Brain microvascular endothelial cell (primary cell): ENCODE measurements at places on chromosomes 11 and 22.

DNA sequence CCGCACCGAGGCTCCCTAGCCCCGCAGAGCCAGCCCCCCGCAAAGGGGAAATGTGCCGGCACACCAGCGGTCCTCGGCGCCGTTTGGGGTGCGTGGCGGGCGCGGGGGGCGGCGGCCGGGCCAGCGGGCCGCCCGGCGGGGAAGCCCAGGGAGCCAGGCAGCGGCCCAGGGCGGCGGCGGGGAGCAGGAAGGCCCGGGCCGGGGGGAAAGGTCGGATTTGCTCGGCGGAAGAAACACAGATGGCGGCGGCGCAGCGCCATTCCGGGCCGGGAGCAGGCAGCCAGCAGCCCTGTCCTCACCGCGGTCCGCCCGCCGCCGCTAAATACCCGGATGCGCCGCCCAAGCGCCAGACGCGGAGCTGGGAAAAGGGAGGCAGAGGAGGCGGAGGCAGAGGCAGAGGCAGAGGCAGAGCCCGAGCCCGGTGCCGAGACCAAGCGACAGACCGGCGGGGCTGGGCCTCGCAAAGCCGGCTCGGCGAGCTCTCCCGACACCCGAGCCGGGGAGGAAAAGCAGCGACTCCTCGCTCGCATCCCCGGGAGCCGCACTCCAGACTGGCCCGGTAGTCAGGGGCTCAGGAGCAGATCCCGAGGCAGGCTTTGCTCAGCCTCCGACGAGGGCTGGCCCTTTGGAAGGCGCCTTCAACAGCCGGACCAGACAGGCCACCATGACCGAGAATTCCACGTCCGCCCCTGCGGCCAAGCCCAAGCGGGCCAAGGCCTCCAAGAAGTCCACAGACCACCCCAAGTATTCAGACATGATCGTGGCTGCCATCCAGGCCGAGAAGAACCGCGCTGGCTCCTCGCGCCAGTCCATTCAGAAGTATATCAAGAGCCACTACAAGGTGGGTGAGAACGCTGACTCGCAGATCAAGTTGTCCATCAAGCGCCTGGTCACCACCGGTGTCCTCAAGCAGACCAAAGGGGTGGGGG lies 2.6 kb upstream of the GCAT start:
- DNase-seq: peak; percentile 73

DNA sequence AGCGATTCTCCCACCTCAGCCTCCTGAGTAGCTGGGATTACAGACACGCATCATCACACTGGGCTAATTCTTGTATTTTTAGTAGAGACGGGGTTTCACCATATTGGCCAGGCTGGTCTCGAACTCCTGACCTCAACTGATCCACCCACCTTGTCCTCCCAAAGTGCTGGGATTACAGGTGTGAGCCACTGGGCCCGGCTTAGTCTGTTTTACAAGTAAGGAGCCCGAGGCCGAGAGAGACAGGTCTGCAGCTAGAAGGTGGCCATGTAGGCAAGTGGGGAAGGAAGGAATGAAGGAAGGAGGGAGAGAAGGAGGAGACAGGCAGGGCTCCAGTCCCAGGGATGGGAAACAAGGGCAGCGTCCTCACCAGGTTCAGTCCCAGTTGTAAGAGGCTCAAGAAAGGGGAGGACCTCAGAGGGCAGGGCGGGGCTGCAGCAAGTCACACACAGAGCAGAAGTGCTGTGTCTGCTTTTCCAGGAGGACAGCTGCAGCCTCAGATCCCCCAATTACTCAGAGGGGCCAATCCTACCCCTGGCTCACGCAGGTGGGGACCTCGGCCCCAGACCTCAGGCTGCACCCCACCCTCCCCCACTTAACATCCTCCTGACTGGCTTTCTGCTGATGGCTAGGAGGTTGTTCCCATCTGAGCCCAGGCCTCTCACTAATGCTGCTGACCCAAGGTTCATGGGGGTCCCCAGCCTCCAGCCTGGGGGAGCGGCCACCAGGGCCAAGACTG lies 53.8 kb upstream of the PRR5 start:
- DNase-seq: no peak

DNA sequence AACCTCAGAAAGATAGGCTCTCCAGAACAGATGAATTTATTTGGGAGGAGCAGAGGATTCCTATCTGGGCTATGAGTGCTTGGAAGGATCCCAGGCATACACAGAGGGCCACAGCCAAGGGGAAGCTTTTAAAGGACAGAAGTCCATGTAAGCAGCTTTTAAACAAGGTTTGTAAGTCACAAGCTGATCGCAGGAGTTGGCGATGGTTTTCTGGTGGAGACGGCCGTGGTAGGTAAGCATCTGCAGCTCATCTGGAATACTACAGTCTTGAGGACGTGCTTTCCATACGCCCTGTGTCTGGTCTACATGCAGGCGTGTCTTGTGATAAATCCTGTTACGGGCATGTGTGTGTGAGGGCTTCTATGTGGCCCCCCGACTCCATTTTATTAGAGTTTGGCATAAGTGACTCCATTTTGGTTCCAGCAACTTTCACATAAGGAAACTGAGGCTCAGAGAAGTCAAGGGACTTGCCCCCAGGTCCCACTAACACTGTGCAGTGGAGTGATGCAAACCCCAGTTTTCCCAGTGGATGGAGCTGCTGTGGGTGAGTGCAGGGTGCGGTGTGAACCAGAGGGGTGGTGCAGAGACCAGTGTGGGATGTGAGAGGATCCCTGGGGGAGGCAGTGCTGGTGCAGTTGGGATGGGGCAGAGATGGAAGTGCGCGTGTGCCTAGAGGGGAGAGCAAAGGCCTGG lies 11.8 kb upstream of the ACY3 start:
- no peak for DNase-seq

GRCh38 chr11:68584097-68584496 lies 100.2 kb upstream of the GAL start:
- peak; percentile 29 for DNase-seq

DNA sequence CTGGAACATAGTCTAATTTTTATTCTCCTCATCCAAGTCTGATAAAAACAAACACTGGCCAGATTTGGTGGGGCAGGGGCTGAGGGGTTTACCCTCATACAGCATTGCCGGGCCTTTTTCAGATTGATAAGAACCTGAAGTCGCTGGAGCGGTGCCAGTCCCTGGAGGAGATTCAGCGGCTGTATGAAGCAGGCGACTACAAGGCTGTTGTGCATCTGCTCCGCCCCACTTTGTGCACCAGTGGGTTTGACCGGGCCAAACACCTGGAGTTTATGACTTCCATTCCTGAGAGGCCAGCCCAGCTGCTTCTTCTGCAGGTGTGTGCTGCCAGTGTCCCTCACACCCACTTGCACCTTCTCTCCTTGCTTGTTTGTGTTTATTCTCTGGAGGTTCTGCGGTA lies 55.8 kb downstream of the CABIN1 start:
- DNase-seq: no peak

DNA sequence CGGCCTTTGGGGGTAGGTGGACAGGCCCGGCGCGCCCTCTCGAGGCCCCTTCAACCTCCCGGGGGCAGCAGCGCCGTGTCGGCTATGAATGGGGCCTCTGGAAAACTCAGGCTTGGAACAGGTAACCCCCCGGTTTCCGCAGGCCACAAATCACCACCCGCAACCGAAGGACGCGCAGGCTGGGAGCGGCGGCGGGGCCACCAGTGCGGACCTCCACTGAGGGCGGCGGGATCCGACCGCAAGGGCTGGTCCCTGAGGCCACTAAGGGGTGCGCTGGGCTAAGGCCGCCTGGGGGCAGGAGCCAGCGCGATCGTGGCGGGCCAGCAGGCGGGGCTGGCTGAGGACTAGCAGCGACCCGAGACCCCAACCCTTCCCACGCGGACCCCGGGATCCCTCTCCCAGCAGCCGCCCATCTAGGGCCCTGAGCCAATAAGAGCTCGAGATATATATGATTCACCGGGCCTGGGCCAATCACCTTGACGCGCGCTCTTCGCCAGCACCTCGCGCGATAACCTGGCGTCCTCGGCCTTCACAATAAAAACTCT lies 609 bp upstream of the ATF4 start:
- peak; percentile 99 for DNase-seq

GRCh38 chr11:14366936-14367335 lies 8.0 kb upstream of the RRAS2 start:
- no peak for DNase-seq

DNA sequence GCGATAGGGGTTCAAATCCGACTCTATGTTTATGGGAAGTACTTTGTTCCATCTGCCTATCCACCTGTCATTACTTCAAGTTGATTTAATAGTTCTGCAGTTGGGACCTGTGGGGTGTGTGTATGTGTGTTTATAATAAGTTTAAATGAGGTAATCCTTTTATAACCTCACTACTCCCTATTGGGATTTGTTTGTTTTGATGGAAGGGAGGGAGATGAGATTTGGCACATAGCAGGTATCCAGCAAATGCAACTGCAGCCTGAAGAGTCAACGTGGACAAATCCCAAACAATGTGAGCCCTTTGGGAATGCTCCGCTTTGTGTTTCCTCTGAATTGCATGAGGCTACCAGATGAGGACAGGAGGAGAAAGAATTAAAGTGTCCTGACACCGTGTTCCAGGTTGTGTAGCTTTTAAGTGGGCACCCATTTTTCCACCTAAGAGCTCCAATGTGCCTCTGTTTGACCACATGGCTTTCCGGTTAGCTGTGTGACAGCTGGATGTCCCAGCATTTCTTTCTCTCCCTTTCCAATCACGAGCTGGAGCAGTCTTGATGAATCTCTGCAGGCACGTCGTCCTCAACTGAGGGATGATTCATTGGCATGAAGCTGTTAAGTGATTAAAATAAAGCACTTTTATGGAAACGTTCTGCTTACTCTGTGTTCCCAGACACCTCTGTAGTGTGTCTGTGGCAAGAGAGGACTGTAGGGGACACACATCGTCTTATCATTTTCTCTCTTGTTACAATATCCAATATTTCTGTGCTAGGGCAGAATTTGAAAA lies 610.7 kb downstream of the NTM start:
- no peak for DNase-seq

DNA sequence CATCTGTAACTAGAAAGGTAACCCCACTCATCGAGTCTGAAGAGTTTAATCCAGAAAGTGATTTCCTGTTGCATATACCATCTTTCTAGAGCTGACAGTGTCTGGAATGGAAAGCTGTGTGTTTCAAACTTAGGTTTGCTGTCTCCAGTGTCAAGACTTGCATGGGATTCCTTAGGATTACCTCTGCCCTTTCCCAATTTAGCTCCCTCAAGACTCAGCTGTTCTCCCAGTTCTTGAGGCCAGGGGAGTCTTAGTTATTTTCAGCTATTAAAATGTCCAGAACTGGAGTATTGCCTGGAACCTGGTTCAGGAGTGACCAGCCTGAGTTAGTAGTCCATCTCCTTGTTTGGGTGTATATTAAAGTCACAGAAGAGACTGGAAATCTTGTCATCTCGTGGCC lies 25.0 kb upstream of the LDHA start:
- no peak for DNase-seq

DNA sequence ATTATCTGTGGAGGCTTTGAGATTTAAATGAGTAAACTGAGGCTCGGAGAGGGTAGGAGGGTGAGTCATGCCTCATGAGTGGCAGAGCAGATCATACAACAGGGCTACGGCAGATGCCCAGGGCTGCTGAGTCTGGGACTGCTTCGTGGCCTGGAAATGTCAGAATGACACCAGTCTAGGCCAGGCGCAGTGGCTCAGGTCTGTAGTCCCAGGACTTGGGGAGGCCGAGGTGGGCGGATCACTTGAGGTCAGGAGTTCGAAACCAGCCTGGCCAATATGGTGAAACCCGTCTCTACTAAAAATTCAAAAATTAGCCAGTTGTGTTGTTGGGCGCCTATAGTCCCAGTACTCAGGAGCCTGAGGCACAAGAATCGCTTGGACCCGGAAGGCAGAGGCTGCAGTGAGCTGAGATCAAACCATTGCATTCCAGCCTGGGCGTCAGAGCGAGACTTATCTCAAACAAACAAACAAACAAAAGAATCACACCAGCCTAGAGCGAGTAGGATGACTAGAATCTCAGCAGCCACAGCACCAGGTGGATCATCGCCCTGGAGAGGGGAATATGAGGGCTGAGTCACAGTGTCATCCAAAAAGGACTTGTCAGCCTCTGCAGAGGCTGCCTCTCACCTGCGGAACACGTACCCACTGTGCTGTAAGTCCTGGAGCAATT lies 48.6 kb upstream of the ADA2 start:
- DNase-seq: no peak

DNA sequence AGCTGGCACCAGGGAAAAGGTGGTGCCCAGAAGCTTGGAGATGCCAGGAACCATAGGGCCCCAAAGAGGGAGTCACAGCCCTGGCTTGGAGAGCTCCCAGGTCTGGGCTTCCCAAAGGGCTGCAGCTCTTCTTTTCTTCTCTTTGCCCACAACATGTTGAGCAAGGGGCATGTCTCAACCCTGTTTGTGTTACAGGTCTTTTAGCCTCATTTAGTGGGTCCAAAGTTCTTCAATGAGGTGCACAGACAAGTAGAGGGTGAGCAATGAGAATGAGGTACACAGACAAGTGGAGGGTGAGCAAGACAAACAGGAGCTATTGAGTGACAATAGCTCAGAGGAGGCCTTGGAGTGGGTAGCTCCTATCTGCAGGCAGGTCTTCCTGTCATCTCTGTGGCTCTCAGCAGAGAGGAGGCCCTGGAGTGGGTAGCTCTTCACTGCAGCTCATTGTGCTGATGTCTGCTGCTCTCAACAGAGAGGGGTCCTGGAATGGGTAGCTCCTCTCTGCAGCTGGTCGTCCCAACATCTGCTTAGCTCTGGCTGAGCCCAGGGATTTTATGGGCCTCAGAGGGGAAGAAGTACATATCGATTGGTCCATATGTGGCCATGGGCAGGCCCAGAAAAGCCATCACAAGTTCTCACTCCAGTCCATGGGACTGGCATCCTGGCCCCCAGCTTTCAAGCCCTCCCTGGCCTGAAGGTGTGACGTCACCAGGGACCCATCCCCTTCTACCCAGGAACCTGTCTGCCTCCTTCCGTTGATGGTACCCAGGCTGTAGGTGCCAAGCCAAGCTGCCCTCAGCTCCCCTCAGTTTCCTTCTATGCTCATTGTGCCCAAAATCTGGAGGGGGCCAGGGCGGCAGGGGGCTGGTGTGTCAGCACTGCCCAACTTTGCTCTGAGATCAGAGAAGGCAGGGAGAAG lies 34.9 kb downstream of the WBP2NL start:
- no peak for DNase-seq

GRCh38 chr22:33896575-33897447 lies 23.5 kb downstream of the LARGE1 start:
- DNase-seq: no peak

- DNase-seq: no peak
Measured at GRCh38 chr11:12483604-12484003, 106.2 kb downstream of the PARVA start.

GRCh38 chr11:1847926-1848639 lies 4.8 kb upstream of the LSP1 start:
- no peak for DNase-seq

- no peak for DNase-seq
Measured at GRCh38 chr11:116787436-116787785, 412 bp downstream of the ZPR1 start.

- DNase-seq: no peak
Measured at GRCh38 chr11:78200553-78200952, 11.8 kb downstream of the USP35 start.

- DNase-seq: peak; percentile 78
Measured at GRCh38 chr11:60334005-60334620, 7.1 kb downstream of the MS4A6E start.

GRCh38 chr11:66218036-66218435 lies 50.4 kb upstream of the RAB1B start:
- no peak for DNase-seq

- DNase-seq: no peak
Measured at GRCh38 chr11:115580416-115580815, 76.2 kb upstream of the CADM1 start.
